Right forelimb (tissue), 1 donor: ENCODE measurements at places on chromosomes 5 and 9.
A peak's percentile ranks its signal among the peaks of the same experiment; 100 is the strongest.

DNA sequence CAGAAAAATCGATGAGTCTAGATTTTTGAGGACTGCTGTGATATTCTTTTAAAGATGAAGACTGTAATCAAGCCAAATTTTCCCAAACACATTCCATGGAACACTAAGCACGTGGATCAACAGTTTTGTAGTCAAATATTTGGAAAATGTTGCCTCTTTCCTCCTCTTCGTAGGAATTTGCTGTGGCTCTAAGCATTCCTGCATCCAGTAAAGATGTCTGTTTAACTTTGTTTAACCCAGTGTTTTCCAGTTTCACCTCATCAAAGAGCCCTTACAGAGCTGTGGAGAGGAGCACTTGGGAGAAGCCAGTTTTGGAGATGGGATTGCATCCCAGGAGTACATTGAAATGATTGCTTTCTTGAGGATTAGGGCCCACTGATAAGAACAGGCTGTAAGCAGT, 58.9 kb downstream of the INSYN2B start:
- DNase-seq = no peak

DNA sequence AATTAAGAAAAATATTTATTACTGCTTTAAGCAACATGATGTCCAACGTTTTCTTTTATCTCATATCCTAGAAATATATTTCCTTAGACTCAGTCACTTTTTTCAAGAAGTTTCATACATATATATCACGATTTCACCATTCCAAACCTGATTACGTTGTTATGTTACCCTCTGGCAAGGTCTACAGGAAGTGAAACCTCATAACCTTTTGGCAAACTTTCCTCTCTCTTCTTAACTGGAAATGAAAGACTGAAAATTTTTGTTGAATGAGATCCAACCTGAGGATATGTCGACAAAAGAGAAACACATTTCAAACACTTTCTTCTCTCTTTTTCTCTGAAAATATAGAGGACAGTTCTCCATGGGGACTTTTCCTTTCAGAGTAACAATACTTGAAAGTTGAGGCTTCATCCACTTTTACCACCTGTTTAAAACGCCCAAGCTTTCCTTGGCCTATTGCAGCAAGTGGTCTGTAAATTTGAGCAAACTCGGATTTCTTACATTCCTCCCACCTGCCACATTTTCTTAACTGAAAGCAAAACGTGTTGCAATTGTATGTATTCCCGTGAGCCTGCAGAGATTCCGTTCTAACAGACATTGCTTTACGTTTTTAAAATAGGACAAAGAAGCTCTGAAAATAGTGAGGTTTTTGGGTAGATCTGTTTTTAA, 298.1 kb downstream of the CETN3 start:
- DNase-seq = no peak

- no peak for DNase-seq
These were observed 14.8 kb upstream of the TUT7 start for GRCh38 chr9:86368871-86369521.

DNA sequence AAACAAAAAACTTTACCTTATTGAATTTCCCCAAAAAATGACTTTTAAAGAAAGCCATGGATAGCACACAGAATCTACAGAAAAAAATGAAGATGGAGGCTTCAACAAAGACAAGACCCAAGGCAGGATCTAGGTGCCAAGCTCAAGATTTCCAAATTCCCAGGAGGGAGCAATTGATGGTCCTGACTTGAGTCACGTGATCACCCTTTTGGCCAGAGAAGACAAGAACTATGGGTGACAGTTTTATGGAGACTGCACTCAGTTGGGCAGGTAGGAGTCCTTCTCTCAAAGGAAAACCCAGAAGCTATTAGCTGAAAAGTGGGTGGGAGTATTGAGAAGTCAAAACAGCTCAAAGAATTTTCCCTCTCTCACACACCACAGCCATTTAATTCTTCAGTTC, 3.2 kb upstream of the SLIT3 start:
- DNase-seq = no peak

- no peak for DNase-seq
These were observed 16.6 kb upstream of the PCDHB2 start for GRCh38 chr5:141077826-141078225.

DNA sequence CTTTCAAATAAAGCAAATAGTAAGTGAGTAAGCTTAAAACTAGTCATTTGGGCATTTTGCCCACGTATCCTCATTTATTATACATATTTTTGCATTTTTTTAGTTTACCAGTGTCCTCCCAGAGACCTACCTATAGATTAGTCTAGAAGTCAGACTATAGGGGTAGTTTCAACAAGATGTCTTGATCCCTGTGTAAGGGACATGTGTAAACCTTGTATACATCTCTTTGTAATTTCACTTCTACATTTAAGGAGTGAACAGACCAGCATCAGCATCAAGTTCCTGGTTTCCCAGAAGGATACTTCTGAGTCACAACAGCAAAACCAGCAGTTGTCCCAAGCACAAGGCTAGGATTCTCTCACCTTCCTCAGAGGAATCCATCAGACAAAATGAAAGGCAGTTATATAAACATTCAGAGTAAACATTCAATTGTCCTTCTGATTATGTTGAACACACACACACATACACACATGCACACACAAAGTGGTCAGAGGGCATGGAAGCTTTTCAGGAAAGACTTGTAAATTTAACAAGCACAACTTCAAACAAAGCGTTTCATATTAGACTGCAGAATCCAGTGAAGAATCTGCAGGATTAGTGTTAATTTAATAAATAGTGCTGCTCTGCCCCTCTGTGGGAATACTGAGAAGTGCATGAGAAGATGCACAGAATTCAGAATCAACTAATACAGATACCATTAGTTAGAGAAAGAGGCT, 55.4 kb downstream of the HINT1 start:
- no peak for DNase-seq

DNA sequence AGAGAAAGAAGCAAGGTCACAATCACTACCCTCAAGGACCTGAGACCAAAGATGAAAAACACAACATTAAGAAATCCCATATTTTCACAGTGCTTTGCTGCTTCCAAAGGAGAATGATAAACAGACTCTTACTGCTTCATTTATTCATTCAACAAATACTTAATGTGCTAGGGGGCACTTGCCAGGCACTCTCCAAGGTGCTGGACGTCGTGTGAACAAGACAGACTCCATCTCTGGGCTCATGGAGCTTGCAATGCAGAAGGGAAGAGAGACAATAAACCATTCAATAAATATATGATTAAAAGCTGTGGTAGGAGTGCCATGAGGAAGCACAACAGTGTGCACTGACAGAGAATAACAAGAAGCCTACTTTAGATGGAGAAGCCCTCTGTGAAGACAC, 327.7 kb downstream of the CDK5RAP2 start:
- DNase-seq = no peak

DNA sequence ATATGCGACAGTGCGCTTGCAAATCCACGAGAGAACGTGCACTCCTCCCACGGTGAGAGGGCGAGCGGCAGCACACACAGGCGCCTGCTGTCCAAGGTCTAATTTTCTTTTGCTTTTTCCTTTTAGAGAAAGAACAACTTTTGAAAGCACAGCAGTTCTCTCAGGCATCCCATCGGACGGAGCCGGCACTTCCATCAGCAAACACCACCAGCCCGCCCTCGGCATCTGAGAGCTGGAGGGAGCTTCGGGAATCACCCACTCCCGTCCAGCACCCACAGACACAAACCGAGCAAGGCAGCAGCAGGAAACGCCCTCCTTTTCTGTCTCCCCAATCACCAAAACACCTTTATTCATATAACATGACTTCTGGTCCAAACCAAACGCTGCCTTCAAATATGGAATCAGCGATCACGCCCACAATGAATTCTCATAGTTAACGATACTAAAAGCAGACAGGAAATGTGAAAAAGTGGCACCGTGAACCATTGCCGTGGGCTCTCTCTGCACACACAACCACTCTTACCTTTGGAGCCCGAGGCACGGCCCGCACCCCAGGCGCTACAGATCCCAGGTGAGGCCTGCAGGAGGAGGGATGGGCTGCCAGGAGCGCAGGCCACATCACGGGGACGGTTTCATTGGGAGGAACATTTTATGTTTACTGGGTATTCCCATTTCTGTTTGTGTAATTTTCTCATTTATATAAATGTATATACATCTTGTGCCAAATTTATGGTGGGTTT, 14.2 kb downstream of the LPCAT1 start:
- DNase-seq = peak; percentile 23

GRCh38 chr5:39428640-39429039, 3.9 kb upstream of the DAB2 start:
- no peak for DNase-seq

DNA sequence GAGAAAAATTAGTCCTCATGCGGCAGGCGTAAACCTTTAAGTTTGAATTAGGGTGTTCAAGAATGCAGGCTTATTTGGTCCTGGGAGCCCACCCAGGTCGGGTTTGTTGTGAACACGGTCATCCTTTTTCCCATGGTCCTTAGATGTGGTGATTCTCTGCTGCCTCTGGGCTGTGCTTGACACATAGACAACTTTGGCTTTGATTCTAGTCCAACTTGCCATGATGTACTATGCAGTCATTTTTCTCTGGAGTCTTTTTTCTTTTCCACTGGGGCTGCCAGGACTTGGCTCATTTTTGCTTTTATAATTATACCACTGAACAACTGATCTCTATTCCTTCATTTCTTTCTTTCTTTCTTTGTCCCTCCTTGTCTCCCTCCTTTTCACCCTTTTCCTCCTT, 218.6 kb downstream of the SREK1 start:
- DNase-seq = no peak

DNA sequence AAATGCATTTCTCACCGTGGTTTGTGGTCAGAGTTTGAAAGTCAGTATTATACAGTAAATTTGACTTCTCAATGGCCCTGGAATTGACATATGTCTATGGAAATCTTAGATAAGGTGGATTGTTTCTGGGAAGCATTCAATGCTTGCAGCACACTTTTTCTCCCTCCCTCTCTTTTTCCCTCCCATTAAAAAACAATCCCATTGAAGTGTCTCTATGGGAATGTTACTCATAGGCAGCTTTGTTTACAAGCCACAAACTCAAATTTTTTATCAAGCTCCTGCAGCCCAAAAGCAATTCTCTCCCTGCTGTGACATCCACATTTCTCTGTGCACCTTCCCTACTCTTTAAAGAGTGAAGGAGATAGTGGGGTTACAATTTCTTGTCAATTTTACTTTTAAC, 292.1 kb downstream of the ARRDC3 start:
- no peak for DNase-seq

DNA sequence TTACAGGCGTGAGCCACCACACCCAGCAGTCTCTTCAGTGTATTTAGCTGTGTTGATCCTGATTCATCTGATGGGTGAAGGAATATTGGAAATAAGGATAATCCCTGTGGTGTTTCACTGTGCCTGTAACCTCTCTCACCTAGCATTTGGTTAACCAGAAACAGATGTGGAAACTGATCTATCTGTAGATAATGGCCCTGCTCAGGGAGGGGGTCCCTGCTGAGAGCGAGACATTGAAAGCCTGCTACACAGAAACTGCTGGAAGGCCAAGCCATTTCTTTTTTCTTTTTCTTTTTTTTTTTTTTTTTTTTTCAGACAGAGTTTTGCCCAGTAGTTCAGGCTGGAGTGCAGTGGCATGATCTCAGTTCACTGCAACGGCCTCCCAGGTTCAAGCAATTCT, 28.4 kb downstream of the QRFP start:
- DNase-seq = no peak

- DNase-seq = no peak
These were observed 91.8 kb downstream of the SEMA5A start for GRCh38 chr5:9454012-9454481.

GRCh38 chr5:131818001-131818724, 21.3 kb upstream of the FNIP1 start:
- DNase-seq = no peak

DNA sequence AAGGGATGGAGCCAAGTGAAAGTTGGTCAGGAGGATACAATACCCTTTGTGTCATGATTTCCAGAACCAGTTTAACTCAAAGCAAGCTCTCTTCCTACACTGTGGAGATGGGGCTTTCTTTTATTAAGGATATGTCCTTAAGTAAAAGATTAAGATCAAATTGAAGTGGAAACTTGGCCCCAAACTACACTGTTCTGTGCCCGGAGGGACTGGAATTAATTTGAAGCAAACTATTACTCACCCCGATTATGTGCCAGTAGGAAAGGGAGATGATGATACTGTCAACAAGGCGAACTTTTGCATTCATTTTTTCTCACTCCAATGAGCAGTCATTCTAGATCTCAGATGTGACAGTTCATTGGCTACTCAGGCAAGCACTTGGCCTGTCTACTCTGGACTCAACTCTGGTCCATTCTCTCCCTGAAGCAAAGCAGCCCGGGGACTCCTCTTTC, 186.7 kb downstream of the NTRK2 start:
- DNase-seq = peak; percentile 73

DNA sequence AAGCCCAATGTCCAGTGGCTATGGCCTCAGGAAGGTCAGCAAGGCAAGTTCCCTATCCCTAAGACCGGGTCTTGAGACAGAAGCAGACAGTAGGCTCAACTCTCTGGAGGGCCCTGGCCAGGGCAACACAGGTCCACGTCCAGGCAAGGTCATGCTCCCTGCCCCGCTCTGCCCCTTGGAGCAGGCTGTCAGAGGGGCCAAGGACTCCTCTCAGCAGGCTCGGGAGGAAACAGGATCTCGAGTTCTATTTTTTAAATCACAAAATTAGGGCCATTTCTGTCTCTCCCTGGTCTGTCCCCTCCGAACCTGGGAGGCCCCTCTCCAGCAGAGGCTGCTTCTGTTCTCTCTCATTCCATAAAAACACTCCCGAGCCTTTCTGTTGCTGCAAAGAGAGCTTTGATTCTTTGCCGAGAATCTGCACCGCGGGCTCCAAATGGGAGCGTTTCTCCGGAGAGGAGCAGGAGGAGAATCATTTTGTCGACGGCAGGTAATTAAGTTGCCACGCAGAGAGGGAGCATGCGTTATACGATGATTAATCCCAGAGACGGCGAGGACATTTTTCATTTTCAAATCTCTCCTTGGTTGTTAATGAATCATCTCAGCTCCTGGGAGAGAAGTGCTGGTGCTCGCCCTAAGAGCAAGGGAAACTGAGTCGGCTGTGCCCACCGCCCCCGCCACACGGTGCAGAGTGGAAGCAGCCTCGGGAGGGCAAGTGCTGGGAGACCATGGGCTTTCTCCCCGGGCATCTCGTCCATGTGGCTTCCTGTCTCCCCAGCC, 24.5 kb upstream of the FCN1 start:
- DNase-seq = no peak

DNA sequence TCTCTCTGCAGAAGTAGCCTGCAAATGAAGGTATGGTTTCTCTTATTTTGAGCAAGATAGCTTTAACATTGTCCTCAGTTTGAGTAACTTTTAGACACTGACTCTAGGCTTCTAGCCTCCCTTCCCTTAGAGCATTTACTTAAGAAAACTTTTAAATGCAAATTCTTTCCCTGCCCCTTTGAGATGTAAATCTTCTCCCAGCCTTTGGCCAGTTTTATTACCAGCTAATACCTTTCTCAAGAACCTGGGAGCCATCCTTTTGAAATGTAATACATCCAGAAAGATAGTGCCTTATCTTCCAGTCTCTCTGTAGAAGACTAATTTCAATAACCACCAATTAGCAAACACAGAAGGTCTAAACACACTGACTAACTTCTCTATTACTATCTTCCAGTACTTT, 688.9 kb upstream of the CDH9 start:
- no peak for DNase-seq

GRCh38 chr9:13814647-13815400, 499.1 kb downstream of the NFIB start:
- DNase-seq = no peak
